ENCODE measurements at places on chromosomes 1 and 21. TPM values are rescaled to one million over a fixed set of nuclear protein-coding genes. Genes with fewer than 3 reads are reported as not detected.

GJB5 gene
- total RNA-seq = 91.7 TPM

DCDC2B gene
- total RNA-seq = not detected

NBPF4 gene
- total RNA-seq = not detected

OR2L13 gene
- total RNA-seq = not detected

FAM151A gene
- not detected for total RNA-seq

SLC6A17 gene
- 0.26 TPM for total RNA-seq

CHIT1 gene
- total RNA-seq = not detected

CACNA1S gene
- not detected for total RNA-seq

PYHIN1 gene
- 0.61 TPM for total RNA-seq

CHODL gene
- not detected for total RNA-seq

VANGL2 gene
- total RNA-seq = 5.9 TPM

CACNA1E gene
- 0.19 TPM for total RNA-seq

KRTAP19-3 gene
- not detected for total RNA-seq

DNA sequence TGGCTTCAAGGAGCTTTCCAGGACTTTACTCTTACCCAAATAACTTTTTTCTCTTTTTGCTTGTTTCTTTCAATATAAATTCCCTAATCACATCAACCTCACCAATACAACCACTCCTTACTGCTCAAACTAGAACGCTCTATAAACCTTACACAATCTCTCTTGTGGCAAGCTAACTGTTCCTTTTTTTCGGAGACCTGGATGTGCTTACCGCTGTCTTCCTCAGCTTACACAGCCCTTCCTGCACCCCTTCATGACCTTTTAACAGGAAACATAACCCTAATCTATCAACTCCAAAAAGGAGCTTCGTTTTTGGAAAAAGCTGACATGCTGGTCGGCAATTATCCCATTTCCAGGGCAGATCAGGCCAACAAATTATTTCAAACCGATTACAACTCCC is 24.1 kb upstream of the SLC2A5 start:
- no peak overlapping the region for H3K4me3 ChIP-seq
- no peaks in the 10 kb centered on the region for H3K4me1 ChIP-seq

DNA sequence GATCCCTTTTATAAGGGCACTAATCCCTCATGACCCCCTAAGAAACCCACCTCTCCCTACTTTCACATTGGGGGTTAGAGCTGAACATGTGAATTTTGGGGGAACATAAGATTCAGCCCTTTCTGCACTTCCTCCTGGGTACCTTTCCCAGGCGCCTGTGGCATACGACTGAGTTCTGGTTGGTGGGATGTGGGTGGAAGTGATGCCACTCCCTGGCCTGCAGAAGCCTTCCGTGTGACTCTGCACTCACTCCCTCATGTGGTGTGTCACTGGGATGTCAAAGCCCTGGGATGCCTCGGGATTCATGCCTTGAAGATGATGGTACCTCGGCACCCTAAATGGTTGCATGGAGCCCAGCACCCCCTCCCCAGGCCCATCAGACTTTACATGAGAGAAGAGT is 28.3 kb upstream of the VASH2 start:
- no peaks in the 10 kb centered on the region for H3K36me3 ChIP-seq
- peaks cover 1% of the 10 kb centered on the region for H3K4me1 ChIP-seq
- no peak overlapping the region for H3K4me3 ChIP-seq
- no peak overlapping the region for H3K27ac ChIP-seq
- H3K27me3 ChIP-seq = no peaks in the 10 kb centered on the region

- H3K36me3 ChIP-seq = no peaks in the 10 kb centered on the region
- H3K27ac ChIP-seq = no peak overlapping the region
- no peak for DNase-seq
- no peak overlapping the region for H3K4me3 ChIP-seq
- no peaks in the 10 kb centered on the region for H3K4me1 ChIP-seq
Measured at GRCh38 chr1:99115231-99115630, 110.6 kb upstream of the PLPPR5 start.

DNA sequence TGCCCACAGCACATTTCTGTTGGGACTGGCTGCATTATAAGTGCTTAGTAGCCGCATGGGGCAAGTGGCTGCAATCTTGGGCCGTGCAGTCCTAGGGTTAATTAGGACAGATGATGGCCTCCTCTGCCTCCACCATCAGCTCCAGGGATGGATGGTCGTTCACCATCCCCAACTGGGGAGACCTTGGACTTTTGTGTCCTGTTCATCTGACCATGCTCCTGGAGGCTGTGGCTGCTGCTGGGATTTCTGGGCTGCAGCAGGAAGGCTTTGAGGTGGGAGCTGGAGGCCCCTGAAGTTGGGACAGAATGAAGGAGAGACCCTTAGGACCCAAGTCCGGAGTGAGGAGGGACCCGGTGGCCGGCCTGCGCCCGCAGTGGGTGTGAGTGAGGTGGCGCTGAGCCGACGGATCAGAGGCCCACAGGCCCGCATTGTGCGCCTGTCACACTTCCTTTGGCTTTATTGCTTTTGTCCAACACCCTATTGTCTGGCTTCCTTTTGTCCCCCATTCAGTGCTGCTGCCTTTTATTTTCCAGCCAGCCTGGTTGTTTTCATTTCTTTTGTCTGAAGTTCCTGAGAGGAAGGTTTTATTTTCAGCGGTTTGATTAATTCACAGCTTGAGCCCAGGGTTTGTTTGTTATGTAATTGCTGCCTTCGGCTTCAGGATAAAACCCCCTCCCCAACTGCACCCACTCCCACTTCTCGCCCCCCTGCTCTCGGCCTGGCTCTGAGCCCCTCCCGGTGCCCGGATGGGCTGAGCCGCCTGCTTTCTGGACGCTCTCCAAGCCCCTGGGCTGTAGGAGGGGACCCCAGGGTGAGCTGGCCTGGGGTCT is 35.6 kb downstream of the SOX13 start:
- no peak overlapping the region for H3K4me3 ChIP-seq
- H3K36me3 ChIP-seq = no peaks in the 10 kb centered on the region
- H3K27me3 ChIP-seq = no peaks in the 10 kb centered on the region
- DNase-seq = no peak
- H3K27ac ChIP-seq = peak overlapping the region; percentile 60

GRCh38 chr1:75768016-75768415 is 18.0 kb upstream of the RABGGTB start:
- H3K36me3 ChIP-seq = no peaks in the 10 kb centered on the region
- H3K27ac ChIP-seq = no peak overlapping the region
- no peak for DNase-seq
- no peak overlapping the region for H3K4me3 ChIP-seq

GRCh38 chr1:112708002-112708448 is 1.1 kb upstream of the RHOC start:
- peaks cover 33% of the 10 kb centered on the region for H3K4me1 ChIP-seq
- peaks cover 30% of the 10 kb centered on the region for H3K36me3 ChIP-seq
- no peaks in the 10 kb centered on the region for H3K27me3 ChIP-seq
- no peak for DNase-seq
- H3K4me3 ChIP-seq = no peak overlapping the region

GRCh38 chr21:45873418-45873817 is 108.2 kb upstream of the COL6A1 start:
- DNase-seq = no peak
- no peaks in the 10 kb centered on the region for H3K36me3 ChIP-seq
- no peak overlapping the region for H3K27ac ChIP-seq
- H3K27me3 ChIP-seq = no peaks in the 10 kb centered on the region
- no peaks in the 10 kb centered on the region for H3K4me1 ChIP-seq
- H3K4me3 ChIP-seq = no peak overlapping the region

DNA sequence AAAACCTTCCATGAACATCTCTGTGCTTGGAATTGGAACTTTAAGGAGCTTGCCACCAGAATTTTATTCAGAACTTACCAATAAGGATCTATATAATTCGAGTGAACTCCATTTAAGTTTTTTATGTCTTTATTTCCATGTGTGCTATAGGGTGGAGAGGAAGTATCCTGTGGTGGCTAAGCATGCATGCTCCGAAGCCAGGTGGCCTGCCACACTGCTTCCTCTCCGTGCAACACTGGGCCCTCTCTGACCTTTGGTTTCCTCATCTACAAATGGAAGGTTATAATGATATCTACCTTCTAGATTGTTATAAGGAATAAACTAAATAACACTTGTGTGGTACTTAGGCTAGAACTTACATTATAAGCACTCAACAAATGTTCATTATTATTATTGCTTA is 382.1 kb downstream of the PTPRC start:
- no peak for DNase-seq
- H3K4me3 ChIP-seq = no peak overlapping the region
- no peaks in the 10 kb centered on the region for H3K4me1 ChIP-seq
- H3K36me3 ChIP-seq = no peaks in the 10 kb centered on the region

- H3K4me1 ChIP-seq = peaks cover 27% of the 10 kb centered on the region
- no peak for DNase-seq
- H3K27me3 ChIP-seq = no peaks in the 10 kb centered on the region
- no peaks in the 10 kb centered on the region for H3K36me3 ChIP-seq
Measured at GRCh38 chr1:231021540-231022031, 18.5 kb downstream of the FAM89A start.

GRCh38 chr1:185570962-185571361 is 163.2 kb upstream of the HMCN1 start:
- H3K4me1 ChIP-seq = peaks cover 37% of the 10 kb centered on the region
- no peaks in the 10 kb centered on the region for H3K36me3 ChIP-seq
- H3K27me3 ChIP-seq = no peaks in the 10 kb centered on the region
- H3K27ac ChIP-seq = no peak overlapping the region

DNA sequence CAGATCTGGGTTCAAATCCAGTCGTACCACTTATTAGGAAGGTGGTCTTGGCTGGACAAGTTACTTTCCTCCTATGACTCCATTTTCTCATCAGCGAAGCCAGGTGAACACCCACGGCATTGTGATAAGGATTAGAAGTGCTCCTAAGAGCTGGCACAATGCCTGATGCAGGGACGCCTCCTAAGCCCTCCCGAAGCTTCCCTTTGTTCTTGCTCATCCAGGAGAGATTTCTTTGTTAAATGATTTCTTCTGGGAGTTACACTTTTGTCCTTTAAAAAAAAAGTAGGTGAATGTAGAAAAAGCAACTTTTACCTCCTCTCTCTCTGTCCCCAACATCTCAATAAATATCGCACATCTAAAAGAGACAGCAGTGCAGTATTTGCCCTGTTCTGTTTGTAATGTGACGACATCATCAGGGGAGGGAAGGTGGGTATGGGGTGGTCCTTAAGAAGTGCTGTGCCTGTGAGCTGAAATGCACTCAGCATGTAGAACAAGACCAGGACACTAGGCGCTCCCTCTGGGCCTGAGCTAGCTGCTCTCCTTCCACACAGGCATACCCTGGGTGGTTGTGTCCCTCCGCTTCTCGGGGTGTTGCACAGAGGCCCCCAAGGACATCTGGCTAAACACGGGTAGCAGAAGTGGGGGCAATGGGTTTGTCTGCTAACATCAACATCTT is 43.9 kb downstream of the SUSD4 start:
- no peaks in the 10 kb centered on the region for H3K27me3 ChIP-seq
- DNase-seq = no peak
- H3K4me3 ChIP-seq = no peak overlapping the region
- H3K36me3 ChIP-seq = no peaks in the 10 kb centered on the region

- DNase-seq = no peak
- no peak overlapping the region for H3K4me3 ChIP-seq
- H3K27me3 ChIP-seq = no peaks in the 10 kb centered on the region
- no peaks in the 10 kb centered on the region for H3K36me3 ChIP-seq
- peak overlapping the region; percentile 99 for H3K27ac ChIP-seq
Measured at GRCh38 chr1:204413170-204413535, 1.5 kb upstream of the PPP1R15B start.

DNA sequence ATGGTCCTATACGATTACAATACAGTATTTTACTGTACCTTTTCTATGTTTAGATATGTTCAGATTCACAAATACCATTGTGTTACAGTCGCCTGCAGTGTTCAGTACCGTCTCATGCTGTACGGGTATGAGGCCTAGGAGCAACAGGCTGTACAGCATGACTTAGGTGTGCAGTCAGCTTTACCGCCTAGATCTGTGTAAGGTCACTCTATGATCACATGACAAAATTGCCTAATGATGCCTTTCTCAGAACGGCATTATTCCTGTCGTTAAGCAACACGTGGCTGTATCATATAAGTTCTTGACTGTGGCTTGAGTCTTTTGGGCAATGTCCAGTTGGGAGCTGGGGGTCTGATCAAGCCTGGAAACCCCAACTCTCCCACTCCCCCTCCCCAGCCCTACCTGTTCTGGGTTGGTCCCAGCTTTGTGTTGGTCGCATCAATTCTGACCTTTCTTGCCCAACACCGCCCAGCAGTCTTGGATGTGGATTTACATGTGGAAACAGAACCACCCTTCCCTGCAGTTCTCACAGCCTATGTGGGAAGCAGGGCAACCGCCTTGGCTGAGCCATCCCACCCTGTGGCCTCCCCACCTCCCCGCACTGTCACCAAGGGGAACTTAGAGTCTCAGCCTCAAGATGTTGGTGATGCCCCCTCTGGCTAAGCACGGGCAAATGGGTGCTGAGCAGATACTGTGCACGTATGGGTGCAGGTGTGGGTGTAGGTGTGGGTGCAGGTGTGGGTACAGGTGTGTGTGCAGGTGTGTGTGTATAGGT is 80.2 kb upstream of the ACTL8 start:
- no peak overlapping the region for H3K27ac ChIP-seq
- H3K4me1 ChIP-seq = peaks cover 3% of the 10 kb centered on the region
- H3K4me3 ChIP-seq = no peak overlapping the region
- H3K27me3 ChIP-seq = no peaks in the 10 kb centered on the region
- no peak for DNase-seq

DNA sequence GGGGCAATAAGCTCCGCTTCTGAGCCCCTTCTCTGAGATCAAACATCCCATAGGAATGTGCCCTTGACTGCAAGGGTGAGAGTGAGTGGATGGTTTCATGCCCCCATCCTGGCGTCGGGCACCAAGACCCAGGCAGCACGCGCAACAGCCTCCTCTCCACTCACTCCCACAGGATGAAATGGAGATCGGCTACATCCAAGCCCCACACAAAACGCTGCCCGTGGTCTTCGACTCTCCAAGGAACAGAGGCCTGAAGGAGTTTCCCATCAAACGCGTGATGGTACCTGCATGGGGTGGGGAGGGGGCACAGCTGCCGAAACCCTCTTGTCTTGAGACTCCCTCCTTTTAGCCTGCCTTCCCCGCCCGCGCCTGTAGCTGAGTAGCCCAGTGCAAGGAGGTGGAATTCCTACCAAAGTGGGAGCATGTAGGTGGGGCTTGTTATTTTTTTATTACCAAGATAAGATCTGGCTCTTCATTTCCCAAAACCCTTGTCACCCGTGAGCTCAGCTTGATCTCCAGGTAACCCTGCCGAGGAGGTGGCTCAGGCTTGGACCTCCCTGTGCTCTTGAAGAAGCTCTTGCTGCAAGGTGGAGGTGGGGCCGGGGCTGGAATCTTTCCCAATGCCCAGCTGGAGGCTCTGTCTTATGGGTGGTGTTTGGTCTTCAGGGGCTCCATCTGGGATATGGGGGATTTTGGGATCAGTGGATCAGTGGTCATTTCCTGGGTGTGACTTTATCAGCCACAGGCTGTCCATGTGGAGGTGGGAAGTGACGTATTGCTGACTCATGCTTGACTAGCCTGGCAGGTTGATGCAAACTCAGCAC is 24.0 kb upstream of the PADI6 start:
- no peak overlapping the region for H3K27ac ChIP-seq
- H3K36me3 ChIP-seq = no peaks in the 10 kb centered on the region
- no peaks in the 10 kb centered on the region for H3K27me3 ChIP-seq
- H3K4me3 ChIP-seq = no peak overlapping the region

DNA sequence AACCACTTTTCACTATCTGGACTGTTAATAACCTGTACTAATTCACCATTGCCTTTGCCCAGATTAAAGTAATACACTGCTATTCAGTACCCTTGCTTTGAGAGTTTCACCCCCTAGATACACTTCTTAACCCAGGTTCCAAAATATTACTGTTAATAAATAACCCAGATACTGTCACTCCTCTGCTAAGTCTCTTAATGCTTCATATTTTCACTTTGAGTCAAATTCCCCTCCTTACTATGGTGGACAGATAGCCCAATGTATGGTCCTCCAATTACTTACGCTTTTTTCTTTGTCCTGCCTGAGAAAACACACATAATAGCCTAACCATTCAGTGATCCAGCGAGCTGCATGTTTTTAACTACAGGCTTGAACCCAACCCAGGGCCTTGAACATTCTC is 152.5 kb downstream of the NEGR1 start:
- no peak overlapping the region for H3K27ac ChIP-seq
- no peaks in the 10 kb centered on the region for H3K4me1 ChIP-seq
- H3K36me3 ChIP-seq = no peaks in the 10 kb centered on the region
